NCI-H1694 treated with DMSO at 0.1 percent for 48 hours (cell line): ENCODE measurements at places on chromosomes 2 and 18.

GRCh38 chr2:21452678-21453077 lies 328.9 kb downstream of the TDRD15 start:
- DNase-seq: no peak

- no peak for DNase-seq
Observed at GRCh38 chr2:141925511-141925910, 205.3 kb downstream of the LRP1B start.

GRCh38 chr2:12412898-12413305 lies 303.8 kb upstream of the TRIB2 start:
- DNase-seq: no peak

- DNase-seq: no peak
Observed at GRCh38 chr2:15061268-15061667, 428.8 kb downstream of the LRATD1 start.

DNA sequence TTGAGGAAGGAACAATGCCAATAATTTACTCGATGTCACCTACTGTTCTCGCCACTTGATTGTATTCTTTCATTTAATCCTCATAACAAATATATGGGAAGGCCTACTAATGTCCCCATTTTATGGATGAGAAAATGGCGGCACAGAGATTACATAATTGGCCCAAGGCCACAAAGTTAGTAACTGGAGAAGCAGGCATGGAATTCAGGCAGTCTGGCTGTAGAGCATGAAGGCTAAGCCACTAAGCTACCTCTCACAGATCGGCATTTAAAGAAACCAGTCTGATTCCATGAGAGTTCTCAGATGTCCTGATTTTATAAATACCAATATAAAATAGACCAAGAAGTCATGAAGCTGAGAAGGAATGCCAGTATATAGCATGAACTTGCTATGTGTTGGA lies 121.8 kb upstream of the EPAS1 start:
- no peak for DNase-seq

- no peak for DNase-seq
Observed at GRCh38 chr2:37855283-37856041, 69.6 kb upstream of the RMDN2 start.
